ENCODE measurements at places on chromosomes 4 and X.

- no peaks in the 10 kb centered on the region for H3K36me3 ChIP-seq
- H3K27ac ChIP-seq = no peak overlapping the region
These were observed 18.7 kb downstream of the RASGEF1B start for GRCh38 chr4:81453024-81453423.

DNA sequence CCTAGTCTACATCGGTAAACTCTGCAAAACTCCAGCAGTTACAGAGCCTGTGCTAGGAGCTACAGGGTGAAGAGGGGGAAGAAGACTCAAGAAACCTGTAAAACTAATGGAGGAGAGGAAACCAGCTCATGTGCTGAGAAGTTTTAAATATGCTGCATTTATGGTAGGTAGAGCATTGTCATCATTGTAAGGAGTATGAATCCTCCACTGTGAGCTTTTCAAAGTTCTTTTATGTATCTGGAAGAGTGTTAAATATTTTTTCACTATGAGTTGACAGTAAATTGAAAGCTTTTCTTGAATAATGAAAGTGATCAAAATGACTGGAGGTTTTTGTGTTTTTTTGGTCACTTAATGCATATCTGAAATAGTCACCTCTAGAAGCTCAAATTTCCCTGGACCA, 46.2 kb downstream of the SEPTIN11 start:
- no peaks in the 10 kb centered on the region for H3K4me1 ChIP-seq
- H3K4me3 ChIP-seq = no peak overlapping the region
- H3K27me3 ChIP-seq = no peaks in the 10 kb centered on the region

- no peak for DNase-seq
- H3K27me3 ChIP-seq = no peaks in the 10 kb centered on the region
- H3K4me3 ChIP-seq = no peak overlapping the region
- no peaks in the 10 kb centered on the region for H3K4me1 ChIP-seq
These were observed 74.1 kb downstream of the ANOS1 start for GRCh38 chrX:8657883-8658282.

GRCh38 chrX:39645178-39645895, 452.4 kb downstream of the BCOR start:
- DNase-seq = no peak
- no peak overlapping the region for H3K27ac ChIP-seq
- no peaks in the 10 kb centered on the region for H3K36me3 ChIP-seq
- H3K4me3 ChIP-seq = no peak overlapping the region
- no peaks in the 10 kb centered on the region for H3K4me1 ChIP-seq

GRCh38 chr4:104901961-104902605, 244.6 kb upstream of the TET2 start:
- H3K36me3 ChIP-seq = no peaks in the 10 kb centered on the region
- no peak overlapping the region for H3K4me3 ChIP-seq
- no peaks in the 10 kb centered on the region for H3K27me3 ChIP-seq
- H3K27ac ChIP-seq = no peak overlapping the region
- no peaks in the 10 kb centered on the region for H3K4me1 ChIP-seq
- no peak for DNase-seq

- peaks cover 37% of the 10 kb centered on the region for H3K4me1 ChIP-seq
- H3K27me3 ChIP-seq = no peaks in the 10 kb centered on the region
- no peak overlapping the region for H3K27ac ChIP-seq
- H3K36me3 ChIP-seq = no peaks in the 10 kb centered on the region
- DNase-seq = no peak
These were observed 11.7 kb downstream of the MSN start for GRCh38 chrX:65679071-65679540.

DNA sequence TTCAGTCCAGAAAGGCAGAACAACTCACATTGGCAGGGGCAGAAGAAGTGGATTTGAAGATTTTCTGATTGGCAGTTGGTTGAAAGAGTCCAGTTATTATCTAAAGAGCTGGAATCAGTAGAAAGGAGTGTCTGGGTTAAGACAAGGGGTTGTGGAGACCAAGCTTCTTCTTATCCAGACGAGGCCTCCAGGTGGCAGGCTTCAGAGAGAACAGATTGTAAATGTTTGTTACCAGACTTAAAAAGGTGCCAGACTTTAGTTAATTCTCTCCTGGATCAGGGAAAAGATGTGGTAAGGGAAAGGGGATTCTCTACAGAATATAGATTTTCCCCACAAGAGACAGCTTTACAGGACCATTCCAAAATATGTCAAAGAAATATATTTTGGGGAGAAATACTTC, 36.7 kb upstream of the TLR3 start:
- no peaks in the 10 kb centered on the region for H3K27me3 ChIP-seq
- no peaks in the 10 kb centered on the region for H3K4me1 ChIP-seq
- H3K36me3 ChIP-seq = no peaks in the 10 kb centered on the region
- no peak overlapping the region for H3K4me3 ChIP-seq
- H3K27ac ChIP-seq = no peak overlapping the region
- DNase-seq = no peak

- H3K4me1 ChIP-seq = no peaks in the 10 kb centered on the region
- H3K4me3 ChIP-seq = no peak overlapping the region
- H3K36me3 ChIP-seq = peaks cover 28% of the 10 kb centered on the region
- H3K27ac ChIP-seq = no peak overlapping the region
- no peak for DNase-seq
These were observed 67.2 kb downstream of the SMARCAD1 start for GRCh38 chr4:94274912-94275311.

DNA sequence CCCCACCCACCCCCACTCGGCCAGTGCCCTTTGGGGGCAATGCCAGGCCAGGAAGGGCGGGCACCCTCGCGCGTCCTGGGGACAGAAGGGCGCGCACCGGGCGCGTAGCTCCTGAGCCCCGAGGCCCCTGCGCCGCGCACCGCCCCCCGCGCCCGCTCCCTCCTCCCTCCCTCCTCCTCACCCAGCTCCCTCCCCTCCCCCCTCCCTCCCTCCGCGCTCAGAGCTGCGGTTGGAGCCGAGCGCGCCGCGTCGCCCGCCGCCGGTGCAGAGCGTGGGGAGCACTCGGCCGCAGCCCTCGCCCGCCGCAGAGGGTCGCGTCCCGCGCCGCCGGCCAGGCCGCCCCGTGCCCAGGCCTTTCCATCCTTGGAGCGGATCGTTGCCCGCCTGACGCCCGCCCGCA, at the start of gene ATP2B3:
TSS of gene ATP2B3 (plus strand) at position 220 of the 400 bp plus-strand sequence. CDS start 18,606 bp downstream, outside the sequence.
- DNase-seq = no peak
- no peak within 1 kb of the TSS for H3K4me3 ChIP-seq
- no peaks in the 10 kb centered on the region for H3K4me1 ChIP-seq
- H3K27me3 ChIP-seq = no peaks in the 10 kb centered on the region

- H3K36me3 ChIP-seq = no peaks in the 10 kb centered on the region
- H3K4me3 ChIP-seq = no peak overlapping the region
- DNase-seq = no peak
- H3K27ac ChIP-seq = no peak overlapping the region
These were observed 58.4 kb upstream of the TET2 start for GRCh38 chr4:105088110-105088879.

DNA sequence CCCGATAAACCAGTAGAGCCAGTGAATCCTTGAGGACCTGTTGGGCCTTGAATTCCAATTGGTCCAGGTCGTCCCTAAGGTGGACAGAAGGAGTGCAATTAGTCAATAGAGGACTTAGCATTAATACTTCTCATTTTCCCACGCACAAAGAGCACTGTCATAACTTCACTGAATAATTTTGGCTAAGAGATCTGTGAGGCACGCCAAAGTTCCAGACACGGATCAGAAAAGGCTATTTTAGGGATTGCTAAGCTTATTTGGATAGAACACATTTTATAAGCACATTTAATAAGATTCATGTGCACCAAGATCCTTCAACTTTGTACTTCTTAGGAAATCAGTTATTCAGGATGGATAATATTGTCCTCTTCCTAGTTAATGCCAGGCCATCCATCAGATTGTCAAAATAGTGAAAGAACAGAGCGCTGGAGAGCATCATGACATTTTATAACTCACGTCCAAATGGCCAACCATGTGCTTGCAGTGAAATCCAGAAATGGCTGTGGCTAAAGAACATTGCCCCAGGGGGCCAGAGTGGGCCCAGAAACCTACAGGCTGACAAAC, 129.8 kb downstream of the ATG4A start:
- H3K27ac ChIP-seq = no peak overlapping the region
- H3K4me3 ChIP-seq = no peak overlapping the region
- no peaks in the 10 kb centered on the region for H3K36me3 ChIP-seq
- no peaks in the 10 kb centered on the region for H3K27me3 ChIP-seq

GRCh38 chr4:176921256-176921655, 128.5 kb upstream of the VEGFC start:
- H3K4me3 ChIP-seq = no peak overlapping the region
- DNase-seq = no peak
- no peaks in the 10 kb centered on the region for H3K4me1 ChIP-seq

- no peaks in the 10 kb centered on the region for H3K27me3 ChIP-seq
- H3K4me3 ChIP-seq = peak overlapping the region; percentile 58
- no peak for DNase-seq
- no peaks in the 10 kb centered on the region for H3K4me1 ChIP-seq
- H3K27ac ChIP-seq = no peak overlapping the region
- no peaks in the 10 kb centered on the region for H3K36me3 ChIP-seq
These were observed 779 bp downstream of the GABRQ start for GRCh38 chrX:152638443-152638904.

DNA sequence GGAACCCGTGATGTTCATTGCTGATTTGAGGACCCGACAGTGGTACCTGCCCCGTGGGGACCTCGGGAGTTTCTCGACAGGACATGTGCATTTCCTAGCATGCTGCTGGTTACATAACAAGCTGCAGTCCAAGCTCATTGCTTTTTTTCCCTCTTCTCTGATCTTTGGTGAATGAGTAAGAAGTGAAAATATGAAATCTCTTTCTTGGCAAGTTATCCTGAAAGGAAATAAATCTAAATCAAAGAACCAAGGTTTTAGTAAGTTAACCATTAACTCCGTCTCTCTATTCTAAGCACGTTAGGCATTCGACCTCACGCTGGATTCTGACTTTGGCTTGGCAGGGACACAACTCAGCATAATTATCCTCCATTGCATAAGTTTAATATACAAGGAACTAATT, 86.6 kb downstream of the STK32B start:
- H3K27ac ChIP-seq = no peak overlapping the region
- no peaks in the 10 kb centered on the region for H3K36me3 ChIP-seq
- DNase-seq = no peak
- peaks cover 59% of the 10 kb centered on the region for H3K27me3 ChIP-seq

GRCh38 chr4:76950052-76950955, 752 bp downstream of the SEPTIN11 start:
- H3K27ac ChIP-seq = peak overlapping the region; percentile 89
- no peak for DNase-seq
- H3K27me3 ChIP-seq = no peaks in the 10 kb centered on the region
- no peaks in the 10 kb centered on the region for H3K36me3 ChIP-seq
- peak overlapping the region; percentile 88 for H3K4me3 ChIP-seq

- no peaks in the 10 kb centered on the region for H3K27me3 ChIP-seq
- H3K4me1 ChIP-seq = peaks cover 5% of the 10 kb centered on the region
- no peak overlapping the region for H3K27ac ChIP-seq
- H3K4me3 ChIP-seq = no peak overlapping the region
- H3K36me3 ChIP-seq = no peaks in the 10 kb centered on the region
These were observed 5.8 kb upstream of the USP38 start for GRCh38 chr4:143178923-143179322.

- peaks cover 44% of the 10 kb centered on the region for H3K4me1 ChIP-seq
- DNase-seq = peak; percentile 87
- no peaks in the 10 kb centered on the region for H3K36me3 ChIP-seq
- peak overlapping the region; percentile 67 for H3K27ac ChIP-seq
- H3K4me3 ChIP-seq = no peak overlapping the region
- H3K27me3 ChIP-seq = no peaks in the 10 kb centered on the region
These were observed 99.8 kb downstream of the ARHGAP10 start for GRCh38 chr4:147831551-147832171.

- no peaks in the 10 kb centered on the region for H3K4me1 ChIP-seq
- H3K4me3 ChIP-seq = no peak overlapping the region
- no peak overlapping the region for H3K27ac ChIP-seq
- H3K36me3 ChIP-seq = no peaks in the 10 kb centered on the region
These were observed 39.9 kb upstream of the SPINK2 start for GRCh38 chr4:56861360-56861759.

- H3K27ac ChIP-seq = no peak overlapping the region
- no peaks in the 10 kb centered on the region for H3K4me1 ChIP-seq
- no peak for DNase-seq
These were observed 369.6 kb upstream of the SLC7A11 start for GRCh38 chr4:138611721-138612120.

GRCh38 chr4:108730579-108730978, 32.3 kb downstream of the ETNPPL start:
- no peak overlapping the region for H3K27ac ChIP-seq
- no peak for DNase-seq
- no peaks in the 10 kb centered on the region for H3K4me1 ChIP-seq
- H3K4me3 ChIP-seq = no peak overlapping the region

- H3K27ac ChIP-seq = no peak overlapping the region
- no peaks in the 10 kb centered on the region for H3K27me3 ChIP-seq
- no peaks in the 10 kb centered on the region for H3K4me1 ChIP-seq
- H3K4me3 ChIP-seq = no peak overlapping the region
- no peaks in the 10 kb centered on the region for H3K36me3 ChIP-seq
- DNase-seq = no peak
These were observed 301.2 kb downstream of the IL1RAPL1 start for GRCh38 chrX:28888416-28888815.

- H3K27me3 ChIP-seq = no peaks in the 10 kb centered on the region
- no peaks in the 10 kb centered on the region for H3K36me3 ChIP-seq
- DNase-seq = no peak
- peak overlapping the region; percentile 86 for H3K27ac ChIP-seq
These were observed 30.7 kb downstream of the EREG start for GRCh38 chr4:74395633-74396032.

- no peaks in the 10 kb centered on the region for H3K36me3 ChIP-seq
- H3K27me3 ChIP-seq = no peaks in the 10 kb centered on the region
- DNase-seq = no peak
- H3K4me1 ChIP-seq = no peaks in the 10 kb centered on the region
These were observed 31.5 kb upstream of the HDAC8 start for GRCh38 chrX:72604112-72604511.

DNA sequence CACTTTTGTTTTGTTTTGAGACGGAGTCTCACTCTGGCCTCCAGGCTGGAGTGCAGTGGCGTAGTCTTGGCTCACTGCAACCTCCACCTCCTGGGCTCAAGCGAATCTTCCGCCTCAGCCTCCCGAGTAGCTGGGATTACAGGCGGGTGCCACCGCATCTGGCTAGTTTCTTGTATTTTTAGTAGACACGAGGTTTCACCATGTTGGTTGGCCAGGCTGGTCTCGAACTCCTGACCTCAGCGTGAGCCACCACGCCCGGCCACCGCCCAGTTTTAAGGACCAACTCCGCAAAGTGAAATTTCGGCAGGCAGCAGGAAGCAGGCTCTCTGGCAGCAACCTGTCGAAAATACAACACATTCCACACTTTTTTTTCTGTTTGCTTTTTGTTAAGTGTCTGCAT, 13.4 kb downstream of the DHRSX start:
- H3K36me3 ChIP-seq = no peaks in the 10 kb centered on the region
- H3K27ac ChIP-seq = no peak overlapping the region
- no peaks in the 10 kb centered on the region for H3K4me1 ChIP-seq
- no peaks in the 10 kb centered on the region for H3K27me3 ChIP-seq

- no peaks in the 10 kb centered on the region for H3K36me3 ChIP-seq
- H3K27me3 ChIP-seq = no peaks in the 10 kb centered on the region
- no peak overlapping the region for H3K4me3 ChIP-seq
These were observed 5.7 kb downstream of the TCEANC start for GRCh38 chrX:13658602-13659001.

Data from HCT116 (cell line).